ENCODE measurements at places on chromosomes 16 and 17.

DNA sequence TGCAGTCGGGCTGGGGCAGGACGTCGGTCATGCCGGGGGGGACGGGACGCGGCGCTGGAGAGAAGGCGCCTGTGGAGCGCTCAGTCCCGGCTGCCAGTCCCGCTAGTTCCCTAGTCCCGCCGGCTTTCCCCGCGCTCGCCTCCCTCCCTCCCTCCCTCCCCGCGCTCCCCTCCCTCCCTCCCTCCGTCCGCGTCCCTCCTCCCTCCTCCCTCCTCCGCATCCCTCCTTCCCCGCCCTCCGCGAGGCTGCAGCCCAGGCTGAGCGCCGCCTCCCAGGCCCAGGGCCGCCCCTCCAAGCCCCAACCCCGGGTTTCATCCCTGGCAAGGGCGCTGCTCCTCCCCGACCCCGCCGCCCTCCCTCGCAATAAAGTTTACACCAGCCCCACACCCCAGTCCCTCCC, 34.8 kb downstream of the TIMM22 start:
- DNase-seq, result no peak

DNA sequence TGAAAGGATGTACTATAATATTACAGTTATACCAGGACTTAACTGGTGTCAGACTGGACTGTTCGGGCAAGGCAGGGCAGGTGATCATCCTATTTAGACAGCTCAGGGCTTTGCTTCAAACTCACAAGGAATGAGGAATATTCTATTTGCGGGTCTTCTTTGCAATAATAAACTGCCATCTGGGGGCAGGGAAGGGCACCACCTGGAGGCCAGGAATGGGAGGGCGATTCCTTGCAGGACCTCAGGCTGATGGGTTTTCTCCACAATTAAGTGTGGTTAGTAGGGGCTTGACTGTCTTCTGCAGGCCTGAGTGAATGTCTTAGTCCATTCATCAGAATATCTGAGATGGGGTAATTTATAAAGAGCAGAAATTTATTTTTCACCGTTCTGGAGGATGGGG, 424.1 kb downstream of the CA10 start:
- DNase-seq, result no peak

DNA sequence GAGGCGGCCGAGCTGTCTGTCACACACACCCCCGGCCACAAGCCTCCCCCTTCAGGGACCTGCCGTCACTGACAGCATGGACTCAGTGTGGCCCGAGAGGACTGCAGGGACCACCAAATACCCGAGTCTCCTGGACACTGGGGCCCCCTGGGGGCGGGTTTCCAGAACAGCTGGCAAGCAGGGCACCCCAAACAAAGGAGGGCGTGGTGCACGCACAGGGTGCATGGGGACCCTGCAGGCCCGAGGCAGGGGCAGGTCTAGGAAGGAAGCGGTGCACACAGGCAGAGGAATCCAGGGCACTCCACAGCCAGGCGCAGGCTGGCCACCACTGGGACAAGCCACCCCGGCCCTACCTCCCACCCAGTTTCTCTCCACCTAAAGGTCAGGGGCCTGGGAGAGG, 28.7 kb upstream of the ENPP7 start:
- no peak for DNase-seq

DNA sequence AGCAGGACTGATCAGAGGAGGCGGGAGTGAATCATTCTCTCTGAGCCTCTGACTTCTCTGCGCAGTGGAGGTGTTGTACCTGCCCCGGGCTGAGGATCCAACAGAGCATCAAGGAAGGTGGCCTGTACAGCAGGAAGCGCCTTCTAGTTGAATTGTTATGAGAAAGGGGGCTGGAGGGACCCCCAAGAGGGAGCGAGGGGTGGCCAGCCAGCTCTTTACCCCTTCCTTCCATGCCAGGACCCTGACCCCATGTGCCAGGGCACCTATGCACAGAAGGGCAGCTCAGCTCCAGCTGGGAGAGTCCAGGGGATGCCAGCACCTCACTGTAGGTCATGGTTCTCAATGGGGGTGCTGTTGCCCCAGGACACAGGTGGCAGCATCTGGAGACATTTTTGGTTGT, 149.3 kb downstream of the SDK2 start:
- DNase-seq, result no peak

DNA sequence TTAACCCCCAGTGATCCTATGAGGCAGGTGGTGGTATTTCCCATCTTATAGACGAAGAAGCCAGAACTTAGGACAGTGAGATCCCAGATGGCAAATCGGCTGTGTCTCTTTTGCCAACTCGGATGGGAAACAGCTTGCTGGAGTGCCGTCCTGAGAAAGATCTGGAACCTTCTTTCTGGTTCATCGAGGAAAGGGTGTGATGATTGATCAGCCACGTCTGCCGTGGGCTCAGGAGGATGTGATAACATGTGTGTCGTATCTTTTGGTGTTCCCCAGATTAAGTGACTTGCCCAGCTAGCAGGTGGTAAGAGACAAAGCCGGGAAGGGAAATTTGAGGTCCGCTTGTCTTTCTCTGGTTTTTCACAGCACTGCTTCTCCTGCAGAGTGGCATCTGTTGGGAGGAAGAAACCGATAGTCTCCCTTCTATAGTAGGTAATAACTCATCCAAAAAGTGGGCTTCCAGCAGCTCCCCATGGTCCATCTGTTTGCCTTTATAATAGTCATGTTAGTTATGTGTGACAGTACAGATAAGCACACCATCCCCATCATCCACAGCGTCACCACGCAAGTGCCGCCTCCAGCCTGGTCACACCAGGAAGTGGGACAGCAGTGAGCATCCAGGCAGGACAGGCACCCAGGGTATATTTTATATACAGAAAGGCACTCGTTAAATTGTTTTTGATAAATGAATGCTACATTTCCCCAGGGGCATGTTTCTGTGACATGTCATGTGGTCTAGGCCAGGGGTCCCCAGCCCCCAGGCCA, 175.5 kb downstream of the KATNIP start:
- no peak for DNase-seq

All from NCI-H1436 (cell line).